CD8-positive, alpha-beta memory T cell (primary cell): ENCODE measurements at places on chromosomes 3 and 15.

- peak; percentile 8 for DNase-seq
Observed at GRCh38 chr3:10945683-10946287, 46.8 kb upstream of the SLC6A1 start.

- no peak for DNase-seq
Observed at GRCh38 chr3:172201136-172201869, 161.9 kb downstream of the FNDC3B start.

- no peak for DNase-seq
Observed at GRCh38 chr3:189629803-189630455, 1.3 kb upstream of the TP63 start.

DNA sequence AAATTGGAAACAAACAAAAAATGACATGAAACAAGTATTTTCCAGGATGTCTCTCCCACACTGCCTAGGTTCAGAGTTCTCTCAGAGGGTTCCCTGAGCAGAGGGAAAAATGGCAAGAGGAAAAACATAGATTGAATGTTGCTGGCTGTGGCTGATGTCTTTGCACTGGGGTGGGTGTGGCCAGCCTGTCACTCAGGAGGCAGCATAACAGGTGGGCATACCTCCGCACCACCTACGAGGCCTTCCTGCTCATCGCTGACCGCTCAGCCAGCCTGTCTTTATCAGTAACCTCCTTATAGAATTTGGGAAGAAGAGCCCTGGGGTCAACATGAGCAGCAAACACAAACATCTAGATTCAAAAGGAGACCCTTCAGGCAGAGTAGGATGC, 216.6 kb upstream of the UMPS start:
- no peak for DNase-seq

DNA sequence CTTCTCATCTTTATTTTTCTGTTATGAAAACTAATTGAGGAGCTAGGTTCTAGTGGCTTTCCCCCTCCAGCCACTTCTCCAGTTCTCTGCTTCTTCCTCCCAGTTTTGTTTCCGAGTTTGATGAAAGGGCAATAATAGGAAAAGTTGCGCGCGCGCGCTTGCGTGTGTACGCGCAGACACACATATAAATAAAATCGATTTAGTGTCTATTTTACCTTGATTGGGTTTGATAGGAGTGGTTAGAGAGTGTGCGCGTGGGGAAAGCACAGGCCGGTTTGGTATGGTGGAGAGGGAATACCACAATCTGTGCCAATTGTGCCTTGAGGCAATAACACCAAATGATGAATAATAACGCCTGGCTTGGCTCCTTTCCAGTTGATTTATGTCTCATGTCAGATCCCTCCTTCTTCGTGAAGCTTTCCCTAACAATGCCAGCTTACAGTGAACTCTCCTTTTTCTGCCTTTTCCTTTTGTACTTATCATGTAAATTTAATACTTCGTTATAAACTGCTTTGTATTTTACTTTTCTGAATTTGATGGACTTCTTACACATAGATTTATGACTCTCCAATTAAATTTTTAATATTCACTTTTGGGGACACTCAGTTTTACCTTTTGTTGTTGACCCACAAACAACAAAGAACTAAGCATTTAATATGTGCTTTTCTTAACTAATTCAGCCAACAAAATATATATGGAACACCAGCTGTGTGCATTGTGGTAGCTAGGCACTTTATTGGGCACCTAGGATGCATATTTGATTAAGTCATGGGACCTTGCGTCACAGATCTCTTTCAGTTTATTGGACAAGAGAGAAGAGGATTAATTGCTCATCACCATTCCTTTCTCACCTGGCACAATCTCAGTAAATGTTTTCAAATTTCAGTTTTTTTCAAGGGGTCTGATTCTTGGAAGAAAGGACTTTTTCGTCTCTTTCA, 1.7 kb downstream of the TIPARP start:
- DNase-seq = peak; percentile 42

- no peak for DNase-seq
Observed at GRCh38 chr3:195522254-195523023, 20.7 kb downstream of the PPP1R2 start.

DNA sequence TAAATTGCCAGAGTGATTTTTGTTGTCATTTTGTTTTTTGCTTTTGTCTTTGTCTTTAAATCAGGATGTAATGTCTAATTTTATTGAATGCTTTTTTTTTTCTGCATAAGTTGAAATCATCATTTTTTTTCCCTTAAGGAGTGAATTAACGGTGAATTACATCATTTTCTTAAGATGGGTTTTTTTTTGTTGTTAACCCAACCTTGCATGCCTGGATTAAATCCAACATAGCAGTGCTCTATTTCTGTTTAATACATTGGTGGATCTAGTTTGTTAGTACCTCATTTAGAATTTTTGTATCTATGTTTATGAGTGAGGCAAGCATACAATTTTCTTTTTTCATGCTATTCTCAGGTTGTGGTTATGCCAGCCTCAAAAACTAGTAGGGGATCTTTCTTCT, 186.4 kb upstream of the TMC3 start:
- no peak for DNase-seq

DNA sequence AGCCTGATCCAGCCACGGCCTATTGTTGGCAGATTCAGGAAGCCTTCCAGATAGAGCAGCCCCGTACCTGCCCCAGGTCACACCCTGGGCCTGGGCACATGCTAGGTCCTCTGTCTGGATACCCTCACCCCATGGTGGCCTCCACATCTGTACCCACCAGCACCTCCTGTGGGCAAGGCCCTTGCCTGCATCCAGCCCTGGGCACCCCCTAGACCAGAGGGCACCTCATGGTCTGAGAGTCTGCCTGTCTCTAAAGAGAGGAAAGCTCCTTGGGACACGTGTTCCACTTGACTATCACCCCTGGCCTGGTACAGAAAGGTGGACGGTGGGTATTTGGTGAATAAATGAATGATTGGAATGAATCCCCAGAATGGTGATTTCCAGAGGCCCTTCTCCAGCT, 8.9 kb upstream of the COMMD4 start:
- no peak for DNase-seq

GRCh38 chr3:124200407-124200806, 208.5 kb upstream of the ROPN1 start:
- no peak for DNase-seq

GRCh38 chr3:78863306-78864203, 904.2 kb downstream of the ROBO1 start:
- DNase-seq = no peak

GRCh38 chr15:89192136-89192535, 29.2 kb downstream of the RLBP1 start:
- no peak for DNase-seq

DNA sequence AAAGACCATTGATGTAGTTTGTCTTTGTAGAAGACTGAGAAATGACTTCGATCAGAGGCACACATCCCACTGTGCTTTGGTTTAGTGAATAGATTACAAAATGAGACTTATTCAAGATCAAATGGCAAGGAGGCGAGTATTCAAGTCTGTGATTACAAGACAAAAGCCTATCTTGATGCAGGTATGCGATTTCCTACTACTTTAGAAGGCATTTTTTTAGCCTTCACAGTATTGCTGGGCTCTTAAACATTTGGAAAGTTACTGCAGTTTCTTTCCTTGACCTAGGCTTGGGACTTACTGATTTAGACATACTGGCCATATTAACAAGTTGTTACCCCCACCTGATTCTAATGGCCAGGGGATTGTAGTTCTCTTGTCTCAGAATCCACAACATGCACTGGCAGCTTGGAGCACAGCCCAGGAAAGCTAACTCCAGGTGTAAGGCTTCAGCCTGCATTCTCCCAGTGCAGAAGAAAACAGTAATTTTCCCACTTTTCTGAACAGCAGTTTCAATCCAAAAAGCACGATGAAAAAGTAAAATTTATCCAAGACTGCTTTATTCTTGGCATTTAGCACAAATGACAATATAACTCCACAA, 311.6 kb downstream of the EPHA6 start:
- DNase-seq = no peak

DNA sequence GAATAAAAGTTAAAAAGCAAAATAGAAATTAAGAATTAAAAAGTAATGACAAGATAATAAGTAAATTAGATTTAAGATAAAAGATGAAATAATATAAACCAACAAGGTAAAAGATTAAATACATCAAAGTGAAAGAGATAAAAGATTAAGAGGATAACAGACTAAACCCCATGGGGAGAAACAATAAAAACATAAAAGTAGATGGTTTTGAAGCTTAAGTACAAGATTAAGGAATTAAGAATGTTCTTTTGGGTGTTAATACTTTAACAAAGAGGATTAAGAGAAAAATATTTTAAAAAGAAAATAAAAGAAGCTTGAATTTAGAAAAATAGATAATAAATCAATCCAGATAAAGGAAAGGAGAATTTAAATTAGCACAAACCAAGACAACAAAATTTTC, 85.4 kb downstream of the SQOR start:
- DNase-seq = no peak

DNA sequence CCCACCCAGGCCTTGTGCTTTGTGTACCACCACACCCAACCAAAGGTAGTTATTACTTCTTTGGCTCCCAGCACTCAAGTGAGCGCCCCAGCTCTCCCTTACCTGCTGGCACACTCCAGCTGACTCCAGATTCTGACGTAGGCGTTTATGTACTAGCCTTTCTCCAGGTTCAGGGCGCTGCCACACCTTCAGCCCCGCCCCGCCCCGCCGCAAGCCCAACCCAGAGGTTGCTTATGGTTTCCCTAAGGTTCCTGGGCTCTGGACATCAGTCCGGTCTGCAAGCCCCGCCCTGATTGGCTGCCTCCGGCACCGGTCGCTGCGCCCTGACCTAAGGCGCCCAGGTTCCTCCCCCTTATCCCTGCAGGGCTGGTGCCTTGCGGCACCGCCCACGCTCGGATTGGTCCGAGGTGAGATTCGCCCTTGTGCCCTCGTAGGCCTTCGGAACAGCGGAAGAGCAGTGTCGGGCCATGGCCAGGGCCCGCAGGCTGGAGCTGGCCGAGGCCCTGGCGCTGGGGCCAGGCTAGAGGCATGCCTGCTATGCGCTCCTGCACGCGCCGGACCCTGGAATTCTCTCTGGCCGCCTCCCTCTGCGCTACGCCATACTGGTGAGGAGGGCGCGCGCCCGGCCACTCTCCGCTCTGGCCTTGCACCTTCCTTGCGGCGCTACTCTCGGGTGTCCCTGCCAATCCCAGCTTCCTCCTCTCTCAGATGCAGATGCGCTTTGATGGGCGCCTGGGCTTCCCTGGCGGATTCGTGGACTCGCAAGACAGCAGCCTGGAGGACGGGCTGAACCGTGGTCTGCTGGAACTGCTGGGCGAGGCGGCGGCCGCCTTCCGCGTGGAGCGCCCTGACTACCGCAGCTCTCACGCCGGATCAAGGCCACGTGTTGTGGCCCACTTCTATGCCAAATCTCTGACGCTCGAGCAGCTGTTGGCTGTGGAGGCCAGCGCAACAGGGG, 19.8 kb upstream of the NUDT16 start:
- no peak for DNase-seq

DNA sequence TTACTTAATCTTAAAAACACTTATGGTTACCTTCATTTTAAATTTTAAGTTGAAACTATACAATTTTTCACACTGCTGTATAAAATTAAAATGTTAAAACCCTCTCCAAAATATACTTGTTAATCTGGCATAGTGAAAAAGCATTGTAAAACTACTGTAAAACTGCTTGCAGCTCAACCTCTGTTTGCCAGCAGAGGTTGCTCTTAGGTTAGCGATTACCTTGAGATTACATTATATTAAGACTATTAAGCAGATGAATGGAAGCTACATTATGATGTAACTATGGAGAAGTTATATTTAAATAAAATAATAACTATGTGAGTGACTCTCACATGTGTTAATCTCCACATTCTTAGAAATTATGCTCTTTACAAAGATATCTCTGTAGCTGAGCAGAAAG, 143.6 kb upstream of the SLITRK3 start:
- DNase-seq = no peak

DNA sequence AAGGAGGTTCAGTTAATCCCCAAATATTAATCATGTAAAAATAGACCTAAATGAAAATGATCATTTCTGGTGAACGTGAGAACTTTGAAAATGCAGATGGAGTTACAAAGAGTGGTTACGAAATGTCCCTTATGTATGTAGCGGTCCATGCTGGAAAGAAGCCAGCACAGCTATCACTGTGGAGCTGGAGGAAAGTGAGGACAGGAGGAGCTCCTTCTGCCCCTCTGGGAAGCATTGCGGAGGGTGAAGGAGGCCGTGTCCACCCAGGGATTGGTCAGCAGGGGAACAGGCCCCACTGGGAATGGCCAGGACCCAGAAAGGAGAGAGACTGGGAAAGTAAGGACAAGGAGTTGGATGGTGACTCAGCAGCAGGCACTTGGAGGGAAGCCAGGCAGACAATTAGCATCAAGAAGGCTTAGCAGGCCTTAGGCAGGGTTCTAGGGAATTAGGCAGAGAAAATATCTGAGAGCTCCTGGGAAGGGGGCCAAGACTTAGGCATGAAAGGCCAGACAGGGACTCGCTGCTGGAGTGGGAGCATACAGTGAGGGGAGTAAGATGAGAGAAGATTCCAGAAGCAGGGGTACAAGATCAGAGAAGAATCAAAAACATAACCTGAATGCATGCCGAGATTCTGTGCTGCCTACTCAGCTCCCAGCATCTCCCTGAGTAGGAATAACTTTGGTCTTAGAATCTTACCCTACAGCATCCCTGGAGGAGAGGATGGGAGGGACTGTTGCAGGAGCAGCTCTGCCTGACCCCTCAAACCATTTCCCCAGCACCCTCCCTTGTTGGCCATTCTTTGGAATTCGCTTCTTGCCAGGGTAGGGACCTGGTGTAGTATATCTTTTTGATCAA, 171.0 kb upstream of the UMPS start:
- DNase-seq = no peak

DNA sequence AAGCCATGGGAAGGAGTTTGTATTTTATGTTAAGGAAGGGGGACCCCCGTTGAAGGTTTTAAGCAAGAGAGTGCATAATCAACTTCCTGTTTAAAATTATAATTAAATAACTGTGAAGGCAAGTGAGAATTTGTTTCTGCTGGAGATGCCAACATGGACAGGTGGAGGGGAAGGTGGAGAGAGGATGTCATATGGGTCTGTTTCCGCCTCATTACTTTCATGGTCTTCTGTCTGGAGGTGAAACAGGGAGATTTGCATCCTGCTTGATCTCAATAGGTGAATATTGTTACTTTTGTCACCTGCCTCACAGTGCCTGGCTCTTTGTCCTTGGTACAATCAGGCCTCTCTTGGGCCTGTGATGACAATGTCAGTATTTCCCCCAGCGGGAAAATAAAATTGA, 300.6 kb upstream of the LMCD1 start:
- no peak for DNase-seq
